ENCODE measurements at places on chromosomes 7 and 10.

DNA sequence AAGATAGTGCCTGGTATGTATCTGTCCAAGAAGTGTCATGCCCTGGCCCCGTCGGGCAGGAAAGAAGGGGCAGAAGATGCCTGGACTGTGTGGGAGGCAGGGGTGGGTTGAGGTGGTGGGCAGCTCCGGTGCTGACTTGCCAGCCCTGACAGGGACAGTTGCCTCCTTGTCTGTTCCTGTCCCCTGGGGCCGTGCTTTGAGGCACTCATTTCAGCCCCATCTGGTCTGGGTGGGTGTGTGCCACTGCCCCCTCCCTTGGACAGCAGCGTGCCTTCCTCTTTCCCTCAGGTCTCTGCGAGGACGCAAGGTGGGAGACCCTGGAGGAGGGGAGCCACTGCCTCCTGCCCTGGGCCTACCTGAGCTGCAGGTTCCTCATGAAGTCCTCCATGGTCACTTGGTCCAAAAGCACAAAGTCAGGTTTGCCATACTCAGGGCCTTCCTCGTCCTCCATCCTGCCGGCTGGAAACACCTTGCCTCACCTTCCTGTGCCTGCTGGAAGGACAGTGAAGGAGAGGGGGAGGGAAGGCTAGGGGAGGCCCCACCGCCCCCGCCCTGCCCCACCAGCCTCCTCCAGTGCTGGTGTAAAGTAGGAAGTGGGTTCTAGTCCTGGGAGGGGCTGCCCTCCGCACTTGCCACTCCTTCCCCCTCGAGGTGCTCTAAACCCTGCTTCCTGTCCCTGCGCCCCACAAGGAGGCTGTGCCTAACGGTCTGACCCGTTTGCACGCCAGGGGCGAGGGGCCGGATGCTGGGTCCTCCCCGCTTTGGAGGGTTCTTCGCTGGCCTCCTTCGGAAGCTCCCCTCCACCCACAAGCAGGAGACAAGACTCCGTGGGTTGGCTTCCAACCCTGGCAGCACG lies at the start of gene MYO1G:
Gene MYO1G (minus strand): TSS at position 505 of the 856 bp plus-strand sequence. CDS start 54 bp downstream, at position 451.
- DNase-seq = peak; percentile 86

DNA sequence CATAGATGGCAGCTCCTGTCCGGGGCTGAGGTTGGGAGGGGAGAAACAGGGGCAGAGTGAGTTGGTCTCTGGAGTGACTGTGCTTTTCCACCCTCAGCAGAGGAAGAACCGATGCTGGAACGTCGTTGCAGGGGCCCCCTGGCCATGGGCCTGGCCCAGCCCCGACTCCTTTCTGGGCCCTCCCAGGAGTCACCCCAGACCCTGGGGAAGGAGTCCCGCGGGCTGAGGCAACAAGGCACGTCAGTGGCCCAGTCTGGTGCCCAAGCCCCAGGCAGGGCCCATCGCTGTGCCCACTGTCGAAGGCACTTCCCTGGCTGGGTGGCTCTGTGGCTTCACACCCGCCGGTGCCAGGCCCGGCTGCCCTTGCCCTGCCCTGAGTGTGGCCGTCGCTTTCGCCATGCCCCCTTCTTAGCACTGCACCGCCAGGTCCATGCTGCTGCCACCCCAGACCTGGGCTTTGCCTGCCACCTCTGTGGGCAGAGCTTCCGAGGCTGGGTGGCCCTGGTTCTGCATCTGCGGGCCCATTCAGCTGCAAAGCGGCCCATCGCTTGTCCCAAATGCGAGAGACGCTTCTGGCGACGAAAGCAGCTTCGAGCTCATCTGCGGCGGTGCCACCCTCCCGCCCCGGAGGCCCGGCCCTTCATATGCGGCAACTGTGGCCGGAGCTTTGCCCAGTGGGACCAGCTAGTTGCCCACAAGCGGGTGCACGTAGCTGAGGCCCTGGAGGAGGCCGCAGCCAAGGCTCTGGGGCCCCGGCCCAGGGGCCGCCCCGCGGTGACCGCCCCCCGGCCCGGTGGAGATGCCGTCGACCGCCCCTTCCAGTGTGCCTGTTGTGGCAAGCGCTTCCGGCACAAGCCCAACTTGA lies 2.7 kb downstream of the REPIN1 start:
- DNase-seq = no peak

GRCh38 chr7:99843808-99844207 lies 16.0 kb downstream of the CYP3A43 start:
- DNase-seq = no peak

DNA sequence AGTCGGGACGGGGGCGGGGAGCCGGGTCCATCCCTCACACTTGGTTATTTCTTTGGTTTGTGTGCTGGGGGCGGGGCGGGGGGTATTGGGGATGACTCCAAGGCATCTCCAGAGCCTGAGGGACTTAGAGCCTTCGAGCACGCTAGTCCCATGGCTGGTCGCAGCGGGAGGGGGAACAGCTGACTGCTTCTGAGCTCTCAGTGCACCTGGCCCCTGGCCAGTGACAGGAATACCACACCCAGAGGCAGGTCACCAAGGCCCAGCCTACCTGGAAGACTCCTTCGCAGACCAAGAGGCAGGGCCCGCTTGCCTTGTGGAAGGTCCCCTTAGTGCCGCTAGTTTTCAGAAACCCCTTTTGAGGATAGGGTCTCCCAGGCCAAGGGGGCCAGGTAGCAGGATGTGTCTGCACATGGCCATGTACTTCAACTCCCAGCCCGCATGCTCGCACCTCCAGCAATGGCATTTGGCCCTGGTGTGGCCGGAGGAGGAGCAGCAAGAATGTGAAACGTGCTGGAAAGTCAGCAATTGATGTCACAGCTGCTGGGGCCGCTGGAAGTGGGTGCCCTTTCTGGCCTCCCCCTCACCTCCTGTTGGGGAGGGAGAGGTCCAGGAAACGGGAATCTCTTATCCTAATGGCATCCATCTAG lies 40.3 kb downstream of the AGAP3 start:
- DNase-seq = no peak

- DNase-seq = peak; percentile 13
Observed at GRCh38 chr10:97673736-97674525, 13.1 kb downstream of the AVPI1 start.

- no peak for DNase-seq
Observed at GRCh38 chr10:74928742-74929191, 102.4 kb downstream of the KAT6B start.

DNA sequence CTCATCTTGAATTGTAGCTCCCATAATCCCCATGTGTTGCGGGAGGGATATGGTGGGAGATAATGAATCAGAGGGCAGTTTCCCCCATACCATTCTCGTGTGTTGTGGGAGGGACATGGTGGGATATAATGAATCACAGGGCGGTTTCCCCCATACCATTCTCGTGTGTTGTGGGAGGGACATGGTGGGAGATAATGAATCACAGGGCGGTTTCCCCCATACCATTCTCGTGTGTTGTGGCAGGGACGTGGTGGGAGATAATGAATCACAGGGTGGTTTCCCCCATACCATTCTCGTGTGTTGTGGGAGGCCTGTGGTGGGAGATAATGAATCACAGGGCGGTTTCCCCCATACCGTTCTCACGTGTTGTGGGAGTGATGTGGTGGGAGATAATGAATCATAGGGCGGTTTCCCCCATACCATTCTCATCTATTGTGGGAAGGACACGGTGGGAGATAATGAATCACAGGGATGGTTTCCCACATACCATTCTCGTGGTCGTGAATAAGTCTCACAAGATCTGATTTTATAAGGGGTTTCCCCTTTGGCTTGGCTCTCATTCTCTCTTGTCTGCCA lies 271.0 kb downstream of the MAD1L1 start:
- peak; percentile 44 for DNase-seq

DNA sequence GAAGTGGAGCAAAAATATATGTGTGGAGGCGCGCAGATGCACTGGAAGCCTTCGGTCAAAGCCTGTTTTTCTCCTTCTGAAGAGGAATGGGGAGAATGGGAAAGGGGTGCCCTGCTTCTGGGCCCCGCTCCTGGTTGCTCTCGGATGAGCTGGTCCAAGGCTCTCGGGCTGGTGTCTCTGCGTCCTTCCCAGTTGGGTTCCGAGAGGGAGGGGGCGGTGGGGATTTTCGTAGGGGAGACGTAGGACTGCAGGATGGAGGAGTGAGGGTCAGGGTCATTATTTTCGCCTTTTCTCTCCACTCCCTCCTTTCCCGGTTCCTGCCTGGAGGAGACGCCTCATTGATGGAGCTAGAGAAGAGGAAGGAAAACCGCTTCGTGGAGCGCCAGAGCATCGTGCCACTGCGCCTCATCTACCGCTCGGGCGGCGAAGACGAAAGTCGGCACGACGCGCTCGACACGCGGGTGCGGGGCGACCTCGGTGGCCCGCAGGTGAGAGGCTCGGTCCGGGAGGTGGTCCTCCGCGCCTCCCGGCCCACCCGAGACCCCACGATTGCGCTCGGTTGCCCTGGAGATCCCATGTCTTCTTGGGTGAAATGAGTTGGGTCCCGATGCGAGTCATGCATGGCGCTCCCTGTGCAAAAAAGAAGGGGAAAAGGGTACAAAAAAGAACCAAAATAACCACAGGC lies 790 bp downstream of the ADAM22 start:
- no peak for DNase-seq

- no peak for DNase-seq
Observed at GRCh38 chr10:96619796-96620773, 33.3 kb upstream of the TM9SF3 start.

DNA sequence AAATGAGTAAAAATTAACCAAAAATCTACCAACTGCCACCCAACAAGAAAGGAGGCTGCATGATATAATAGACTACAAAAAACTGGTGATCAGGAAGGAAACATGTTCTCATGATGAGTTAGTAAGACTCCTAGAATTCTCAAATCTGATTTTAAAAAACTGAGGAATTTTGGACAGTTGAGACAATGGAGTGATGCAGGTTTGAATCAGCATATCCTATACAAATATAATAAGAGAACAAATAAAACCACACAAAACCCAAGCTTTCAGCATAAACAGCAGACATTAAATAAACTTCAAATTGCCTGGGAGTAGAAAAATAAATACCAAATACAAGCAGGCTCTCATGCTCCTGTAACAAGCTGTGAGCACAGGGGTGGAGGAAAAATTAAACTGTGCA lies 57.8 kb downstream of the SLC25A40 start:
- no peak for DNase-seq

- DNase-seq = no peak
Observed at GRCh38 chr10:133397938-133398337, 4.0 kb downstream of the MTG1 start.

GRCh38 chr7:75578081-75578480 lies 86.0 kb downstream of the SPDYE5 start:
- DNase-seq = no peak

GRCh38 chr7:96377399-96377798 lies 55.5 kb upstream of the SLC25A13 start:
- no peak for DNase-seq

DNA sequence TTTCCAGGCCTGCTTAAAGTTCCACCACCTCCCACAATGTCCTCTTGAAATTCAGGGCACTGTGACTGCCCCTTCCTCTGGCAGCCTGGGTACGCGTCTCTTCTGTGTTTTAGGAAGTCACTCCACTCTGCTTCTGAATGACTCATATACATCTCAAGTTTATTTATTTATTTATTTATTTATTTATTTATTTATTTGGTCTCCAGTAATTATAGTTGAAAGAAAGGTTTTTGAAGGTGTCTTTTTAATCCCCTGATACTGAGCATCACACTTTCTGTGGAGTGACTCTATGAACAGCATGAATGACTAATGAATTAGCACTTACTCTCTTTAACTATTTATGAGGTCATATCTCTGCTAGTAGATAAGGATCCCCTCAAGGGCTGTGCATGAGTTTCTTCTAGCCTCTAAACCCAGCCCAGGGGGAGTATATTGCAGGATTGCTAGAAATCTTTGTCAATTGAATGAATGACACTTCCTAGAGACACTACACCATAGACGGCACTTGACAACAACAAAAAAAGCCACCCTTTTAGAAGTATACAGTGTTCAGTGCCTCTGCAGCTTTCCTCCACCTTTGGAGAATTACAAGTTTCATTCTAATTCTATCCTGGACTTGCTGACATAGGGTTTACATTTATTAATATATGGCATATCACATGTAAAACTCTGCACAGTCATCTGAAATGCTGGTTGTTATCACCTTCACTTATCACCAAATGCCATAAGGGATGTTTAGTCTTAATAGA lies 2.1 kb downstream of the MACC1 start:
- no peak for DNase-seq

DNA sequence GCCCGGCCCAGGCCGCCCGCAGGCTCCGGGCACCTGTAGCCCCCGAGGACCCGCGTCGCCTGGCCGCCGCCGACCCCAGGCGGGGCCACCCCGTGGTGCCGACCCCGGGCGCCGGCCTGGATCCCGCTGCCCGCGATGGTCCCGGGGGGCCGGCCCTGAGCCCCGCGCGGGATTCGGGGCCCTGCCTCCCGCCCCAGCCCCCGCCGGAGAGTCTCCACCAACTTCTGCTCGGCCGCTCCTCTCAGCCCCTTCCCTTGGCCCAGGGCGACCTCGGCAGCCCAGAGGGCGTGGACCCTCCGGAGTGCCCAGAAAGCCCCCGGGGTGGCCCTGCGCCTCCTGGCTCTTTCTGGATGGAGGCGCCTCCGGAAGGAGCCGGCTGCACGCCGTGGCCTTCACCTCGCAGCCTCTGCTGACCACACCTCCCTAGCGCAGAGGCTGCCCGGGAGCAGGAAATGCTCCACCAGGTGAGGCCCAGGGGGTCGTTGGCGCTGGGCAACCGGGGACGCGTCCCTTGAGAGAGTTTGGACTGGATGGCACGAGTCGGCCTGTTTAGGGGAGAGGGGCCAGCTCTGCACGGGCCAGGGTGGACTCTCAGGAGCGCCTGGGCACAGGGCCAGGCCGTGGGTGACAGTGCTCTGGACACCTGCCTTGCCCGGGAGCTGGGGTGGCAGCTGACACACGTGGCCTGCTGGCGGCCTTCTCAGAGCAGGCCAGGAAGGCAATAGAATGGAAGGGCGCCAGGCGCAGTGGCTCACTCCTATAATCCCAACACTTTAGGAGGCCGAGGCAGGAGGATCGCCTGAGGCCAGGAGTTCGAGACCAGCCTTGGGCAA lies 529 bp downstream of the ZNF853 start:
- no peak for DNase-seq

DNA sequence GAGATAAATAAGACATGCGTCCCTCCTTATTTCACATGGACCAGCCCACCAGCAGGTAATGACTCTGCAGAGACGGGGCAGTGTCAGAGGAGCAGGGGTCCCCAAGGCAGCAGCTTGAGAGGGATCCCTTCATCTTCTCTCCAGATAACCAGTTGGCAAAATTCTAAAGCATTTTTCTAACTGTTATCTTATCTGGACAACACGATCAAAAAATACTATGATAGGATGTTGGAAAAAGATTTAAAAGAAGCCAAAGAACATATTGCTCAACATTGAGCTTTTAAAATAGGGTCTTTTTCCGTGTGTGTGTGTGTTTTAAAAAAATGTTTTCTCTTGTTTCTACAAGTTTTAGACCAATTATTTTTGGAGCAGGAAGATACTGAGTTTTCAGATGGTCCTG lies 641.2 kb downstream of the SDK1 start:
- DNase-seq = no peak

DNA sequence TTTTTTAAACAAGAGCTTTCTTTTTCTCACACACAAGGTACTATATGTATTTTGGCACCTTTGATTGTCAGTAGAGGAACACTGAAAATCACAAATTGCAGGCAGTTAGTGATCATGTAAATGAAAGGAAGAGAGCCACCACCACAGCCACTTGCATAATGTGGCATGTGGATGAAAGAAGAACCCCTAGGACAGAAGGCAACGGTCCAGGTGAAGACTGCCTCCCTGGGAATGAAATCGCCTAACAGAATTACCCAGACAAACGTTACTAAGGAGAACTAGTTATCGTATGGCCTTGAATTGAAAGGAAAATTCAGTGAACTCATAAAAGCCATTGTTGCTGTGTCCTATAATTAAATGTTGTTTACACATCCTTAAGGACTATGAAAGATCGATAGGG lies 41.2 kb upstream of the PTPRZ1 start:
- DNase-seq = no peak
